ENCODE measurements at places on chromosomes 12 and 14.

DNA sequence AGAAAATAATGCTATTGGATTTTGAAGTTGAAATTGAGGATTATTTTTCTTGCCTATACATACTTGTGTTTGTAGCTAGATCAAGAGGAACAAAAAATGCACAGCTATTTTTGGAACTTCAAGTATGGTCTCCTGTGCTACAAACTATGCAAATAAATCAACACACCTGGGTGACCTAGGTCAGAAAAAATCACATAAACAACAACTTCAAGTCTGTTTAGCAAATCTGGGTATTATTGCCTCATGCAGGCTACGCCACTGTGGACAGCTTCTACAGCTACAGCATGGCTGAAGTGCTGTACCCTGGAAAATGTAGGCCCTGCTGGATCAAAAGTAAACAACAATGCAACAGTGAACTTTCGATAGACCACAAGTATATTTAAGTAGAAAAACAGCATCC is 87.5 kb downstream of the SLC6A15 start:
- no peak for DNase-seq

DNA sequence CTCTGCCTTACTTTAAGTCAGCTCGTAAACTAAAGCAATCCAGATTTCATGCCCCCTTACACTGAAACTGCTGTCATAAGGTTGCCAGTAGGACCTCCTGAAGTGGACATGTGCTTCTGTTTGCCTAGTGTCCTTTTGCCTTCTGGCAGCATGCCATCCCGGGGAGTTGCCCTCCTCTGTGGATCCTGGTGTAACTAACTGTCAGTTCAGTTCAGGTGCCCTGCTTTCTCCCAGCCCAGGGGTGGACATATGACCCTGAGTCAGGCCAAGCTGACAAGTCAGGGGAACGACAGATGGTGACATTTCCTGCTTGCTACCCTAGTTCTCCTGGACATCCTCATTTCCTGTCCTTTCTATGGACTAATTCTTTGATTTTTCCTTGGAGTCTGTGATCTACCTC is 25.6 kb downstream of the AKAP6 start:
- peak; percentile 80 for DNase-seq

- peak; percentile 19 for DNase-seq
Observed at GRCh38 chr12:62913380-62913779, 21.6 kb downstream of the PPM1H start.

- DNase-seq, result no peak
Observed at GRCh38 chr12:95663525-95663924, 112.2 kb upstream of the USP44 start.

DNA sequence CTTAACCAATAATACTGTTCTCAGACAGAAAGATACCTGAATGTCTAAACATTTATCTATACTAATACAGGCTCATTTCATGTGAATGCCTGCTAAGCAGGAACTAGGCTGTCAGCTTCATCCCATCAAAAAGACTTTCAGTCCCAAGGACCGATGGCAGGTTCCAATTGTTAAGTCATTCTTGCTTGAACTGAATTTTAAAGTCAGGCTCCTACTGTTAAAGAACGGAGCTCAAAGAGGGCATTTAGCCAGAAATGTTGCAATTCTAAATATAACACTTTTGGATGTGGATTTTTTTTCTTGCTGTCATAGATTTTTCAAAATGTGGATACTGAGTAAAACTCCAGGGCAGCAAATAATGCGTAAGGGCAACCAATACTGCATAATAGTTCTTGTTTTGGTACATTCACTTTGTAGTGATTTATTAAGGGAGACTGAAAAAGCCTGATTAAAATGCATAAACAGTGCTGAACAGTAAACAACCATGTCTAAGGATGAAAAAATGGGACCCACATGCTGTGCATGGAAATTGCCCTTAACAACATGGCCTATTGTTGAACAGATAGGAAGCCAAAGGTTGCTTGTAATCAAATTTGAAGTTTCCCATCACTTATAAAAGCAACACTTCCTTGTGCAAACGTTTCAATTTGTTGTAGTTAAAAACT is 38.6 kb upstream of the DBX2 start:
- DNase-seq, result no peak

DNA sequence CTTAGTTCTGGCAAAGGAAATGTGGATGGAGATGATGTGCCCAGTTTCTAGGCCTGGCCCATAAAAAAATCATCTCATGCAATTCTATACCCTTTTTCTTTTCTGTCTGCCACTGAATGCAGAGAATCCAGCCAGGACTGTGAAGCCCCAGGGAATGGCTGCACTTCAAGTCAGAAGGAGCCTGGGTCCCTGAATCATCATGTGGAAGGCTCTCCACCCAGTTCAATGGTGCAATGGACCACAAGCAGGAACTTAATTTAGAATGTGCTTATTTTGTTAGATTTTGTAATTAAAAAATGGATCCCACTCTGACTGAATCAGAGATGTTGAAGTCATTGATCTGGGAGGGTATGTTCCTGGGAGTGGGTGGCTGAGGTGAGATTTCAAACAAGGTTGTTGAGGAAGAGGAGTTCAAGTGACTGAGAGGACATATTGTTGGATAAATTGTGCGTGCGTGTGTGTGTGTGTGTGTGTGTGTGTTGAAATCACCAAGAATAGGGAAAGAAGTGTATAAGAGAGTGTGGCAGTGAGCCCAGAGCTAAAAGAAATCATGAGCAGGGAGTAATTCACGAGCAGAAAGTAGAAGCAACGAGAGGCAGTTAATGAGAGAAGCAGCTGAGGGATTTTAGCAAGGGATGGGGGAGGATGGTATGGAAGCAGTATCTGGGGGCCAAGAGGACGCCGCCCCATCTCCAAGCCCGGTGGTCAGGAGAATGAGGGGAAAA is 125.4 kb downstream of the TMX1 start:
- no peak for DNase-seq

GRCh38 chr14:104281768-104282301 is 143.4 kb downstream of the KIF26A start:
- no peak for DNase-seq

DNA sequence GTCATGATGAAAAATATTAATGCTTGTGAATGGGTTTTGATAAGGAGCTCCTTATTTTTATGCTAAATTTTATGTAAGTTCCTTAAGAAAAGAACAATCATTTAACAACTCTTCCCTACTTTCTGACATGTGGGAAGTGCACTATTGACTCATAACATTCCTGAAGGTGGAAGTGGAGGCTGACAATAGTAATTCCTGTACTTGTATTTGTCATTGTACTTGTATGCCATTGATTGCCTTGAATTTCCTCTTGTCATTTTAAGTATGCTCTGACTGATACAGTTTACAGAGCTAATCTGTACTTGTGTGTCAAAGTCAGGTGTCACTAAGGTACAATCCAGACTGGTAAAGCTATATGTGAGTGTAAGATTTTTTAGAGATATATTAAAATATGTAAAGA is 440.0 kb downstream of the SLC16A7 start:
- no peak for DNase-seq

DNA sequence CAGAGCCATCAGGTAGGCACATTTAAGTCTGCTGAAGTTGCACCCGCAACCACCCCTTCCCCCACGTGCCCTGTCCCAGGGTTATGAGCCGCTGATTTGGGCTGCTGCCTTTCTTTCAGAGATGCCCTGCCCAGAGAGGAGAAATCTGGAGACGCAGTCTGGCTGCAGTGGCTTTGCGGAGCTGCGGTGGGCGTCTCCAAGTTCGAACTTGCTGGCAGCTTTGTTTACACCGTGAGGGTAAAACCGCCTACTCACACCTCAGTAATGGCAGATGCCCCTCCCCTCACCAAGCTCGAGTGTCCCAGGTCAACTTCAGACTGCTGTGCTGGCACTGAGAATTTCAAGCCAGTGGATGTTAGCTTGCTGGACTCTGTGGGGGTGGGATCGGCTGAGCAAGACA is 14.7 kb downstream of the PTCSC3 start:
- DNase-seq, result no peak

DNA sequence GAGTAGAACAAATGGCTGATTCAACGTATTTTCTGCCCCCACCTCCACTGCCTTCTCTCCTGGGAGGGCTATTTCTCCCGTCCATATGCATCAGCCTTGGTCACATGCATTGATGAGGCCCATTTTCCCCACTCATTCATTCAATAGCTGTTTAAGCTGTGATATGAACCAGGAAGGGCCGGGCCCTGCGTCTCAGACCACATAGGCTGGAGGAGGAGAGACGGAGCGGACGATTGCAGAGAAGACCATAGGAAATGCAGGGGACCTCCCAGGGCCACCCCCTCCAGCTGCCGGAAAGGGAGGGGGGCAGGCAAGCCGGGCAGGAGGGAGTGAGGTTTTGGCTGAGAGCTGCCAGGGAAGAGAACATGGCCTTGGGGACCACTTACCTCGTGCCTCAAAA is 104.4 kb upstream of the TMEM132D start:
- DNase-seq, result no peak

GRCh38 chr14:34398024-34398423 is 64.0 kb downstream of the SPTSSA start:
- no peak for DNase-seq

- no peak for DNase-seq
Observed at GRCh38 chr12:83954071-83954789, 958.4 kb downstream of the SLC6A15 start.

DNA sequence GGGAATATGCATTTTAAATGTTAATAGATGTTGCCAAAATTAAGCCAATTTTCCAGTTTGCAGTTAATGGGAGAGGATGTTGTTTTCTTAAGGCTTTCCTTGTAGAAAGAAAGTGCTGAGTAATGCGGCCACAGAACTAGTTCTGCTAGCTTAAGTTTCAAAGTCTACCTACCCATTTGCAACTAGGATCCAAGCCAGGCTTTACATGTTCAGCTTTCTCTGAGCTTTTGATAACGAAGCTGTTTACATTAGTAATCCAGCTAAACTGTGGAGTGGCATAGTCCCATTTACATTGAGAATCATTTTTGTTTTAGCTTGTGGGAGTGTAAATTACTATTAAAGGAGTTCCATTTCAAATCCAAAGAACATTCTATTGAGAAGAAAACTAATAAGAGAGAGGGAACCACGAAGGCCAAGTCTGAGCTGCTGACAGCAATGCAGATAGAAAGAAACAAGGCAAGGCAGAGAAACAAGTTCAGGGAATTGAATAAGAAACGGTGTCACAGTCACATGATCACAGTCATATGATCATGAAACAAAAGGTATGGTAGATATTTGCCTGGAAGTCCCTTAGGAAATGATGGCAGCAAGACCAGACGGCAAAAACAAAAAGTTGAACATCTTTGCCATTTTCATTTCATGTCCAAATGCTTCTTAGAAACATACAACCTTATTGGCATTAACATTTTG is 274.9 kb downstream of the PAWR start:
- DNase-seq, result no peak

DNA sequence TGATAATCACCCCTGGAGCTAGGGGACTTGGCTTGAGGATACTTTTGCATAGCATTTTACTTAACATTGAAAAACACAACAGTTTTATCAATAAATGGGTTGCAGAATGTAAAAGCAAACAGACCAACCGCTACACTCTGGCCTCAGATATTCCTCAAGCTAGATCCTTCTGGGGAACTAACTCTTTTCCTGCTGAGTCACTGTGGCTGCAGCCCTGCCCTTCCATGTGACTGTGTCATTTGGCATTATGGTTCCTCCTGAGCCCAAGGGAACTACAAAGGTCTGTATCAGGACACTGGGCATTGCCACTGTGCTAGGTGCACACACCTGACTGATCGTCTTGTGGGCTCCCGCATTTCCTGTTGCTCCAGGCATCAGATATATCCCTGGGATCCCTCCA is 56.6 kb downstream of the TTC9 start:
- DNase-seq, result no peak

GRCh38 chr12:5921027-5921909 is 23.8 kb downstream of the ANO2 start:
- no peak for DNase-seq

- DNase-seq, result no peak
Observed at GRCh38 chr14:55071870-55072640, 20.6 kb downstream of the MAPK1IP1L start.

- DNase-seq, result peak; percentile 19
Observed at GRCh38 chr14:55697414-55697861, 117.4 kb downstream of the KTN1 start.

DNA sequence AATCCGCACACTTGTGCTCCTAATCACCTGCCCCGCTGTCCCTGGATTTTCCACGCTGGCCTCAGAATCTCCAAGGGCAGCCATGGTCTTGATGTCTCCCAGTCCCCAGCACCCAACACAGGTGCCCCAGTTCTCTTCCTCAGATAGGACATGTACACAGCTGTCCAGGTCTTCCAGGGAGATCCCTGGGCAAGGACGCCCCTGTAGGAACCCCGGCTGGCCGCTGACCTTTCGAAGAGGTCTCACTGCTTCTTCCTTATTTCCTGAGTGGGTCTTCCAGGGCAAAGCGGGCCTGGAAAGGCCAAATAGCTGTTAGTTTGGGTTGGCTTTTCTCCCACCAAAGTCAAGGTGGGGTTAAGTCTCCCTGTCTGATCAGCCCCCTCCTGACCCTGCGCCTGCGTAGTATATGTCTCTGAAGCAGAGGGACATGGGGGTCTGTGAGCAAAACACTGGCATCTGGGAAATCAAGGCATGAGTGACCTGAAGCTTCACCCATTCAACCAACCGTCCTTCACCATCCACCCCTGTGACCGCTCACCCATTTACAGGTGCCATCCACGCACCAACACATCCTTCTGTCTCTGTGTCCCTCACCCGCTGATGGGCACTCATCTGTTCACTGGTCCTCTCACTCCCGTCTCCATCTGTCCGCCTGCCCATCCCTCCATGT is 4.6 kb downstream of the BEGAIN start:
- no peak for DNase-seq

DNA sequence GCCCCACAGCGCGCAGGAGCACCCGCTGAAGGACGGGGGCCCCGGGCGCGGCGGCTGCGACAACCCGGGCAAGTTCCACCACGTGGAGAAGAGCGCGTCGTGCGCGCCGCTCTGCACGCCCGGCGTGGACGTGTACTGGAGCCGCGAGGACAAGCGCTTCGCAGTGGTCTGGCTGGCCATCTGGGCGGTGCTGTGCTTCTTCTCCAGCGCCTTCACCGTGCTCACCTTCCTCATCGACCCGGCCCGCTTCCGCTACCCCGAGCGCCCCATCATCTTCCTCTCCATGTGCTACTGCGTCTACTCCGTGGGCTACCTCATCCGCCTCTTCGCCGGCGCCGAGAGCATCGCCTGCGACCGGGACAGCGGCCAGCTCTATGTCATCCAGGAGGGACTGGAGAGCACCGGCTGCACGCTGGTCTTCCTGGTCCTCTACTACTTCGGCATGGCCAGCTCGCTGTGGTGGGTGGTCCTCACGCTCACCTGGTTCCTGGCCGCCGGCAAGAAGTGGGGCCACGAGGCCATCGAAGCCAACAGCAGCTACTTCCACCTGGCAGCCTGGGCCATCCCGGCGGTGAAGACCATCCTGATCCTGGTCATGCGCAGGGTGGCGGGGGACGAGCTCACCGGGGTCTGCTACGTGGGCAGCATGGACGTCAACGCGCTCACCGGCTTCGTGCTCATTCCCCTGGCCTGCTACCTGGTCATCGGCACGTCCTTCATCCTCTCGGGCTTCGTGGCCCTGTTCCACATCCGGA is 1.4 kb downstream of the FZD10 start:
- no peak for DNase-seq

DNA sequence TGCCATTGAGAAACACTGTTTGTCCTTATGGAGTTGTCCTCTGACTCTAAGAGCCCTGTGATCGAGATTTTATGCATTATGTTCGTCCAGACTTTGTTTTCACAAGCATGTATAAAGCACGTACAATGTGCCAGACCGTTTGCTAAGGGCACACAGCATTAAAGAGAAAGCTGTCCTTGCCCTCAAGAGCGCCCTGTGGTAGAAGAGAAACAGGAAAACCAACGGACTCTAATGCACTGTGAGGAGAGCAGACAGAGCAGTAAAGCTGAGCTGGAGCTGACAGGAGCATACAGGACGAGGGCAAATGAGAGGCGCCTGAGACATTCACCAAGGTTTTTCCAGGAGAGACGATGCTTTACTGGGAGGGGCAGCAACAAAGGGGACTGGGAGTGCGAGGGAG is 66.2 kb upstream of the OVCH1 start:
- no peak for DNase-seq

- no peak for DNase-seq
Observed at GRCh38 chr14:102821252-102821651, 44.0 kb downstream of the TRAF3 start.

Measured in esophagus muscularis mucosa (tissue), 4 donors.